ENCODE measurements at places on chromosomes 16 and 17. TPM values are rescaled to one million over a fixed set of nuclear protein-coding genes. Genes with fewer than 3 reads are reported as not detected.

Gene TVP23A
- not detected for total RNA-seq

Gene KRT40
- not detected for total RNA-seq

Gene CMTM3
- total RNA-seq, result 23.8 TPM

Gene VPS25
- 100 TPM for total RNA-seq

Gene GAST
- 0.37 TPM for total RNA-seq

Gene NLRC3
- not detected for total RNA-seq

Gene TBC1D3C
- not detected for total RNA-seq

All from foreskin keratinocyte (primary cell).